ENCODE measurements at places on chromosomes 7 and 10.

DNA sequence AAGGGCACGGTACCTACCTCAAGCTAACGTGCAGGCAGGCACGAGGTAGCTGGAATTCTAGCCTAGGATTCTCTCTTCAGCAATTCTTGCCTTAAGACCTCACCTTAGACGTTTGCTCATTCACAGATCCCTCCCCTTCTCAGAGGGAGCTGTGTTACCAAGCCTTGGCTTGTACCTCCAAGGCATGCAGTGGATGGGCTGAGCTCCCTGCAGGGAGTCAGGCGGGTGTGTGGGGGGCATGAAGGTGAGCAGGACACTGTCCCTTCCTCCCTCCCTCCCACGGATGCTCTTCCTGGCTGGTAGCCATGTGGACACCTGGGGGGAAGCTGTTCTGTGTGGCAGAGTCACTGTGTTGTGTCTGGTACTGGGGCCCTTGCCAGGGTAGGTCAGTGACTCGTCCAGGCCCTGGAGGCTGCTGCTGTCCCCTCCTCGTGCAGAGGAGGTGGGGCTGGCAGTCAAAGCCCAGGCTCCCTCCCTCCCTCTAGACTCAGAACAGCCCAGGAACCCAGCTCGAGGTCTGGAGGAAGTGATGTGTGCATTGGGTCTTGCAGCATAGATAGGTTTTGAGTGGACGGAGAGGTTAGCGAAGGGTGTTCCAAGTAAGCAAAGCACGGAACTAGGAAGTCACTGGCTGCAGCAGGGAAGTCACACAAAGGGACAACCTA, 222.2 kb upstream of the SH2B2 start:
- no peak for DNase-seq

DNA sequence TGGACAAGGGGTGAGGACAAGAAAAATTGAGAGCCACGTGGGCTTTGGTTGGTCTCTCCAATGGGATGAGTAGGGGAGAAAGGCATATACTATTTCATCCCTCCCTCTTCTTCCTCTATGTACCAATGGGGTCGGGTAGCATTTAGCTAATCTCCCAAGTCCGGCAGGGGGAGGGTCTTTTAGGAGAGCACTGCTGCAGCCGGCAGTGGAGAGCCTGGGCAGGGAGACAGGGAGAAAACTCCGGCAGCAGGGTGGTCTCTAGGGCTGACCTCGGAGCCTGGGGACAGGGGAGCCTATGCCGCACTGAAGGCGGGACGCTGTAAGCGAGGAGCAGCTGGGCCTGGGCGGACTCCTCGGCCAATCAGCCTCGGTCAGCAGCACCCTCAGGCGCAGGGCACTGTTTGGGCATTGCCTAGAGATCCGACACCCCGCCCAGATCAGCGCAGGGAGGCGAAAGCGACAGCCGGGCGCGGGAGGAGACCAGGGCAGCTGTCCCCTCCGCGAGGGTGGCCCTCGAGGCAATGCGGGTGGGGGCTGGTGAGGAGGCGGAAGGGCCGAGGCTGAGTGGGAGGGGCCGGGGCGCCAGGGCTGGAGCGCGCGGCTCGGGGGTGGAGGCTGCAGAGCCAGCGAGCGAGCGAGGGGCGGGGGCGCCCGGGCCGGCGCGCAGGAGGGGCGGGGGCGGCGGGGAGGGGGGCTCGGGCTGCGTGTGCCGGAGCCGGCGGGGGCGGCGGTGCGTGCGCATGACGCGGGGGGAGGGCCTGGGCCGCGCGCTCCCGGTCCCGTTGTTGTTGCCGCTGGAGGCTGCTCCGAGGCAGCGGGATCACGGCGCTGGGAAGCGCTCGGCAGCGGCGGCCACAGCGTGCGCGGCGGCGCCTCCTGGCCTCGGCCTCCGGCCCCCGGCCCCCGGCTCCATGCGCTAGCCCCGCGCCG, at the start of gene AGAP3:
TSS of gene AGAP3 (plus strand) at position 785 of the 930 bp plus-strand sequence. CDS start 267 bp downstream, outside the sequence.
- no peak for DNase-seq

- no peak for DNase-seq
Observed at GRCh38 chr7:102432442-102433218, 745 bp upstream of the ORAI2 start.

GRCh38 chr10:28181478-28182096, 121.3 kb downstream of the MPP7 start:
- DNase-seq: no peak

DNA sequence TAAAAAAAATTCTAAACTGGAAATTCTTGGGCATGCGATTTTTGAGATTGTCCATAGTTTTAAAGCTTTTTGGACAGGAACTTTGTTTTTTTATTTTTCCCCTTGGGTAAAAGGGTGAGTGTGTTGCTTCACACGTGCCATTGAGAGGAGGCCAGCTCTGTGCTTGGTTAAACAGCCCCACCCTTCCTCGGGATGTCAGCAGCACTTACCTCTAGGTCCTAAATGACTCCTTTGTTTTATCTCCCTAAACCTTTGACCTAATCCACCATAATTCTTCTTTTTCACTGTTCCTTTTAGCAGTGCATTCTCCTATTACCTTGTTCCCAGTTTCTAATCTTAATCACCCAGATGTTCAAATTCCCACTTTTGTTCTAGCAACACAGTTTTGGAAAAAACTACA, 83.5 kb downstream of the SEMA3D start:
- DNase-seq: no peak

DNA sequence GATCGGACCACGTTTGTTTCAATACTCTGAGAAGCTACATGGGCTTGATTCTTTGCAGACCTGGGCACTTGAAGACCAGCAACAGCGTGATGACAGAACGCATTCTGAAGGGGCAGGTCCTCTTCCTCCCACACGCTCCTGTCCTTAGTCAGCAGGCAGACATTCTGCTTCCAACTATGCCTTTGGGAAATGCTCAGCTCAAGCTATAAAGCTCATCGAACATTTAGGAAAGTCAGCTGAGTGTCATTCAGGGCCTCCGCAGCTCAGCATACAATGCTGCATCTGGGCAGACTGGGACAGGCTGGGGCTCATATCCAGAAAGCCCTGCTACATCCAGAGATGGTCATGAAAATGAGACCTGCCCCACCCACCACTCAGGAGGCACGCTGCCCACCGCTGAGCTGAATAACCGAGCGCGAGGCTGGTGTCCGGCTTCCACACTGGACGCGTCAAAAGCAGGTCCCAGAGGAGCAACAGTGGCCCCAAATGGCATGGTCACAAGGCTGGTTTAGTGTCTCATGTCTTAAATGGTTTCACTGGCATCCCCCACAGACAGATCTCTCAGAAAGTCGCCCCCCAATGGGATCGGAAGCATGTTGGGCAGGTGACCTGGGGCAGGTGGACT, 274.0 kb downstream of the DNAJB6 start:
- DNase-seq: no peak

- DNase-seq: no peak
Observed at GRCh38 chr7:30824821-30825720, 53.9 kb downstream of the MINDY4 start.

DNA sequence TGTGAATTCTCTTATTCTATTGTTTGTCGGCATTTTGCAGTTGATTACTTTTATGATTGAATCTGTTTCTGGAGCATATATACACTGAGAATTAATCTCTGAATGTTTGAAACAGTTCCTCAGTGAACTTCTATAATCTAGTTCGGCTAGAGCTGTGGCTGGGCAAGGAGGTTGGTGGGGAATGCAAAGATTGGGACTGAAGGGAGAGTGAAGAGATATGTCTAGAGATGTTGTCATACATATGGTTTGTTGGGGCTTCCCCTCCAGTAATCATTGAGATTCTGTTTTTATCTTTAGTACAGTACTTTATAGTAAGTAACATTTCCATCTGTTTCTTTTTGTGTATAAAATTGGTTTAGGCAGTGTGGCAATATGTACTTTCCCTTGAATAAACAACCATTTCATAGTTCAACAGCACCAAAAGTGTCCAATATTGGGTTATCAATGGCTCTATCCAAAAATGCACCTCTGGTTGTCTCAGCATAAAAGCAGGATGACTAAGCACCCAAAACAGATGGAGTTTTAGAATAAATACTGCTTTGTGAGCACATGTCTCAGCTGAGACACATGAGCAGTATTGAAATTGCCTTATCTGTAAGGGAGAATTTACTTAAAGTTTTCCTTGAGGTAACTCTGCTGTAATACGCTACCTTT, 36.7 kb downstream of the WAC start:
- DNase-seq: no peak

GRCh38 chr10:69067189-69067588, 20.7 kb upstream of the SRGN start:
- no peak for DNase-seq

- no peak for DNase-seq
Observed at GRCh38 chr7:84605301-84605700, 410.7 kb upstream of the SEMA3A start.

GRCh38 chr10:89985446-89985845, 284.1 kb downstream of the KIF20B start:
- DNase-seq: no peak

DNA sequence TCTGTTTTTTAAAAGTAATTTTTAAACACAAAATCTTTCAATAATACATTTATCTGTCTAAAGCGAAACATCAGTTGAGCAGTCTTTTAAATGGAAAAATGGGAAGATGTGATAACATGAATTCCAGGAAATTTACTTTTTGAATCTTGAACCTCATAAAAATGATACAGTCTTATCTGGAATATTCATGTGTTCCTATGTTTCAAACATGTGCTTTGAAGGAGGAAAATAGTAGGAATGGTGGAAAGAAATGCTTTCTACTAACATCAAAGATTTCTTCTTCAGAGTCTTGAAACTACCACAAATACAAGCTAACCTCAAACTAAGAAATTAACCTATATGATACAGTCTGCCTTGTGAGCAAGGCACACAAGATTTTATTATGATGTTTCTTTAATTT, 317.5 kb upstream of the SEMA3A start:
- no peak for DNase-seq

GRCh38 chr10:78626471-78626870, 442.3 kb upstream of the ZMIZ1 start:
- DNase-seq: no peak

DNA sequence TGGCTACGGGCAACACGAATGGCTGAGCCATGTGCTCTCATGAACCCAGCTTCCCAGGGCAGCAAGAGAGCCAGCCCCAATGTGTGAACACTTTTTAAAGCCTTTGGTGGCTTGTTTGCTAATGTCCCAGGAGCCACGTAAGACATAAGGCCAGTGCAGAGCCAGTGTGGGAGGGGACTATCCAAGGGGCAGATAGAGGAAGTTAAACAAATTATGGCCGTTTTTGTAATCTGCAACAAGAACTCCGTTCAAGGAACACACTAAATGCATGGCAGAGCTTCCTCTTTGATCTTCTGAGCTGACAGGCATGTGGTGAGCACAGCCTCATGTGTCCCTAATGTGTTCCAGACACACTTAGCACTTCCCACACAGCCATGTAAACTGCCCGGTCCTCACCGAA, 133.3 kb downstream of the TEX36 start:
- DNase-seq: no peak

GRCh38 chr7:92567460-92567859, 22.7 kb downstream of the FAM133B start:
- no peak for DNase-seq

DNA sequence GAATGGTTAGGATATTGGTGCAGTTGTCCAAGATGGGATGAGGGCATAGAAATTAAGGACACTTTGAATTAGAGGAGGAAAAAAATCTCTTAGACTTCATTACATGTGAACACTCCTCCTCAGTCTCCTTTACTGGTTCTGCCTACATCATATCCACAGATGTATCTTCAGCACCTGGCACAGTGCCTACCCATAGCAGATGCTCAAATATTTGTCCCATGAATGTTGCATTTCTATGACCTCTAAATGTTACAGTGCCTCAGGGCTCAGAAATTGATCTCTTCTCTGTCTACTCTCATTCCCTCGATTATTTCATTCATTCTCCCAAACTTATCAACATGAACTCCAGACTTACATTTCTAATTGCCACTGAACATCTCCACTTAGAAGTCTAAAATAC, 17.1 kb downstream of the CNNM1 start:
- DNase-seq: peak; percentile 38

DNA sequence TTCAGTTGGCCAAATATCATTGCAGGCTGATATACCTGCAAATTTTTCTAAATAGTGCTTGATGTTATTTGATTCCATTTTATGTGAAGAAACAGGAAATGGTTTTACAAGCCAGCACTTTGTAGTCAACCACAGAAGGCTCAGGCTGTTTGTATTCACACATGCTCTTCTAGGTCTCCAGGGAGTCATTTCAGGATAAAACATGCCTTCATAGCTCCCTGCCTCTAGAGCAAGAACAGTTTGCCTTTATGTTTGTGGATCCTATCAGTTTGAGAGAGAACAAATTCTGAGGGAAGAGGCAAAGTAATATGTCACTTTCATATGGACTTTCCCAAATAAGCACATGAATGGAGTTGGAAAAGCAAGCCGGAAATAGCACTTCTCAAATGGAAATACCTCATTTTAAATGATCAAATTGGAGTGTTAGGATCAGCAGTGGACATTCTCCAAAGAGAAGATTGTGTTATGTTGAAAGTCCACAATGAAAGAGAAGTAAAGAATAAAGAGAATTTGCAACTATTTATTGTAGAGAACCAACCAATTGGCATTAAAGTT, 277.6 kb downstream of the KCND2 start:
- DNase-seq: no peak

GRCh38 chr7:4738711-4739527, 36.5 kb upstream of the AP5Z1 start:
- peak; percentile 45 for DNase-seq

GRCh38 chr10:119859420-119860258, 13.0 kb downstream of the MCMBP start:
- DNase-seq: no peak

- peak; percentile 31 for DNase-seq
Observed at GRCh38 chr7:105602325-105603305, 21.3 kb upstream of the EFCAB10 start.

- no peak for DNase-seq
Observed at GRCh38 chr10:109882251-109883057, 40.9 kb downstream of the XPNPEP1 start.

- no peak for DNase-seq
Observed at GRCh38 chr10:122020226-122020625, 31.3 kb downstream of the TACC2 start.

DNA sequence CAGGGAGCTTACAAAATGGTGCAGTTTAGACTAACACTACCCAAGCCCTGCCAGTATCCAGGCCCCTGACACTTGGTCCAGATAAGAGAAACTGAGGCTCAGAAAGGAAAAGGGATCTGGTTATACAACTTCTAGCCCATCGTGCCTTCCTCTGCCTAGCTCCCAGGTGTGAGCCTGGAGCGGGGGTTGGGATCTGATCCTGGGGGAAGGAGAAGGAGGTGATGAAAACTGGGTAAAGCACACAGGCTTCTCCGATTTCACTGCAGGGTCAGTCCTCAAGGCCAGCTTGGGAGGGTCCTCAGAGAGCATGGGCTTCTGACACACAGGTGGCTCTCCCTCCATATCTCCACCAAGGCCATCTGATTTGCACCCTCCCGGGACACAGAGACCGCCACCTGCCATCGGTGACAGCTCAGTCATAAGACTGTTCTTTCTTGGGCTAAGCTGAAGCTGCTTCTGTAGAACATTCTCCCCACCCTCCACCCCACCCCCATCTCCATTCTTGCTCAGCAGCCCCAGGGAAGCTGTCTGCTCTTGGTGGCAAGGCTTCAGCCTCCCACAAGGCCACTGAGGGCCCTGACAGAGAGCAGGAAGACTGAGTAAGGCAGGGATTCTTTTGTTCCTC, 16.4 kb downstream of the SRRM3 start:
- no peak for DNase-seq
